Memory B cell (primary cell): ENCODE measurements at places on chromosomes 7 and 10.

GRCh38 chr10:70592746-70593512, 9.6 kb downstream of the PRF1 start:
- no peak overlapping the region for H3K4me3 ChIP-seq
- no peak for DNase-seq
- peaks cover 22% of the 10 kb centered on the region for H3K27me3 ChIP-seq
- peaks cover 5% of the 10 kb centered on the region for H3K4me1 ChIP-seq
- H3K36me3 ChIP-seq: no peaks in the 10 kb centered on the region

- H3K4me1 ChIP-seq: no peaks in the 10 kb centered on the region
- H3K27ac ChIP-seq: no peak overlapping the region
- no peak for DNase-seq
- no peak overlapping the region for H3K4me3 ChIP-seq
- peaks cover 5% of the 10 kb centered on the region for H3K27me3 ChIP-seq
- no peaks in the 10 kb centered on the region for H3K36me3 ChIP-seq
Measured at GRCh38 chr7:37990337-37990736, 69.9 kb downstream of the EPDR1 start.

GRCh38 chr7:150974468-150975391, 3.4 kb downstream of the KCNH2 start:
- H3K27me3 ChIP-seq: peaks cover 9% of the 10 kb centered on the region
- peaks cover 4% of the 10 kb centered on the region for H3K36me3 ChIP-seq
- H3K27ac ChIP-seq: peak overlapping the region; percentile 94
- DNase-seq: peak; percentile 74
- H3K4me1 ChIP-seq: peaks cover 47% of the 10 kb centered on the region

DNA sequence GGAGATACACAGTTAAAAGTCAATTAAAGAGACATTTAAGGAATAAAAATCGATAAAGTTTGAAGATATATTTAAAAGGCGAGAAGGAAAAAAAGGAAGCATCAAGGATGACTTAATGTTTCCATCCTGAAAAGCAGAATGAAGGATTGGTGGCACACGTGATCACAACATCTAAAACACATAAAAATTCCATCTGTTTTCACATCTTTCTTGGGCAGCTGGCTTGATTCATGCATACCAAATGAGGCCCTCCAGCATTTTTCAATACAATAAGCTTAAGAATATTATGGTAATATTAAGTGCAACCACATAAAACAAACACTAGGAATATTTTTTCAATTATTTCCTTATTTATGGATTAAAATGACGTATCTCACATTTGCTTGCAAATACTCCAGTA, 112.6 kb downstream of the TPK1 start:
- H3K27me3 ChIP-seq: no peaks in the 10 kb centered on the region
- peaks cover 5% of the 10 kb centered on the region for H3K4me1 ChIP-seq
- no peak for DNase-seq
- H3K4me3 ChIP-seq: no peak overlapping the region

DNA sequence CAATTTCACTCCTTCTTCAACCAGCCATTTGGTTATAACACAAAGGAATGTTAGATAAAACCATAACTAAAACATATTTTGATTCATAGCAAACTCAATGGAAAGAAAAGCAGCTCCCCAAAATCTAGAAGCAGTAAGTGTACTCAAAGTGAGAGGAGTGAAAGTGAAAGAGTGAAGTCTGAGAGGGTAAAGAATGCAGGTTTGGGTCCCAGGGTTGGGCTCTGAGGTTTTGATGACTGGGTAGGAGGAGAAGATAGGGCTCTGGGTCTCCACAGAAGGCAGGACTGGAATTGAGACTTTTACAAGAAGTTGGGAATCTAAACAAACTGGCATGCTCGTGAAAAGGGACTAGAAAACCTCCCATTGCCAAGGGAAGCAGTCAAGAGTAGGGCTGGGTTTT, 85.4 kb upstream of the RSU1 start:
- peaks cover 3% of the 10 kb centered on the region for H3K4me1 ChIP-seq
- DNase-seq: no peak
- H3K4me3 ChIP-seq: no peak overlapping the region
- H3K27me3 ChIP-seq: peaks cover 1% of the 10 kb centered on the region
- H3K27ac ChIP-seq: no peak overlapping the region
- peaks cover 7% of the 10 kb centered on the region for H3K36me3 ChIP-seq

GRCh38 chr7:36281945-36282717, 107.5 kb upstream of the ANLN start:
- H3K27me3 ChIP-seq: peaks cover 14% of the 10 kb centered on the region
- H3K4me3 ChIP-seq: no peak overlapping the region
- H3K27ac ChIP-seq: no peak overlapping the region
- no peaks in the 10 kb centered on the region for H3K36me3 ChIP-seq

GRCh38 chr7:142883145-142883544, 2.4 kb downstream of the TRPV6 start:
- H3K27me3 ChIP-seq: peaks cover 18% of the 10 kb centered on the region
- no peak overlapping the region for H3K4me3 ChIP-seq
- no peak overlapping the region for H3K27ac ChIP-seq
- peaks cover 3% of the 10 kb centered on the region for H3K4me1 ChIP-seq
- H3K36me3 ChIP-seq: no peaks in the 10 kb centered on the region

- no peak overlapping the region for H3K27ac ChIP-seq
- no peaks in the 10 kb centered on the region for H3K36me3 ChIP-seq
- no peaks in the 10 kb centered on the region for H3K27me3 ChIP-seq
- no peaks in the 10 kb centered on the region for H3K4me1 ChIP-seq
- H3K4me3 ChIP-seq: no peak overlapping the region
Measured at GRCh38 chr7:80127412-80128160, 7.0 kb upstream of the GNAI1 start.
